ENCODE measurements at places on chromosomes 6 and 20.

DNA sequence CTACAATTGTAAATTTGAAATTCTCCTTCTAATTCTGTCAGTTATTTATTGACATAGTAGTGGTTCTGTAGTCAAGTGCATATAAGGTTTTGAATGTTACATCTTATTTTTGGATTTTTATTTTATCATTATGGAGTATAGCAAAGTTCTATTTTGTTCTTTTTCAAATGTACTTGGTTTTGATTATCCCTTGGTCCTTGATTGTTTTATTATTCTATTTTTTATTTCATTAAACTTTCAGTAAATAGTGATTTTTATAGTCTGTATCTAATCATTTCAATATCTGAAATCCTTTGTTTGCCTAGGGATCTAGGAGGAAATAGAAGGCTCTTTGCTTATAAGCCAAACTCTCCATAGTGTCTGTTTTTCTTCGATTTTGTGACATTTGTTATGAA lies 87.8 kb downstream of the HFE start:
- DNase-seq: no peak

GRCh38 chr6:13461307-13461706 lies 26.1 kb downstream of the GFOD1 start:
- DNase-seq: no peak

GRCh38 chr6:13500264-13500663 lies 12.9 kb upstream of the GFOD1 start:
- DNase-seq: no peak

DNA sequence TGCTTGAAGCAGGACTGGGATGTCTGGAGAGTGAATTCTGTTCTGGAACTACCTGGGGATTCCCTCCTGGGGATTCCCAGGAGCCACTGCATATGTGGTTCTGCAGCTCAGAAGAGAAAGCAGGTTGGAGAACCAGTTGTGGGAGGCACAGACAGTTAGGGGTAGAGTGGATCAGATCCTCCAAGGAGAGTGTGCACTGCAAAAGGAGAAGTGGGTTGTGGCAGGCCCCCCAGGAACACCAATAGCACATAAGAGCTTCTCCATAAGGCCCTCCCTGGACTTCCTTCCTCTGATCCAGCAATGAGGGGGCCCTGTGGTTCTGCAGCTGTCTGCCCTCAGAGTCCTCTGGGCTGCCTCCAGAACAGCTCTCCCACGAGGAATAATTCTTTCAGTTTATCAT lies 369.2 kb upstream of the CNR1 start:
- DNase-seq: no peak

DNA sequence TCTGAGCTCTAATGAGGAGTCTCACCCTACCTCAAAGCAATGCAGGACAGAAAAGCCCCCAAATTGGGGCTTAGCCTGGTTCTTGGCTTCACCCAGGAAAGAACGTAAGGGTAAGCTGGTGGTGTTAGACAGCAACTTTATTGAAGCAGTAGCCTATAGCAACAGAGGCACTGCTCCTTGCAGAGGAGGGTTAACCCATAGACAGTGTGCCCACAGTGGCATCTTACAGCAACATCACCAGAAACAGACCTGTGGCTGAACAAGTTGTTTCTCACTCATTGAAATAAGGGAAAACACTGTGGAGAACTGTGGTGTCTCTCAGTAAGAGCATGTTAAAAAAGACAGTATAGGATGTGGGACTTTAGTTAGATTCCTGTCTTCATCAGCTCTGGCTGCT lies 80.4 kb upstream of the SPTLC3 start:
- DNase-seq: no peak

DNA sequence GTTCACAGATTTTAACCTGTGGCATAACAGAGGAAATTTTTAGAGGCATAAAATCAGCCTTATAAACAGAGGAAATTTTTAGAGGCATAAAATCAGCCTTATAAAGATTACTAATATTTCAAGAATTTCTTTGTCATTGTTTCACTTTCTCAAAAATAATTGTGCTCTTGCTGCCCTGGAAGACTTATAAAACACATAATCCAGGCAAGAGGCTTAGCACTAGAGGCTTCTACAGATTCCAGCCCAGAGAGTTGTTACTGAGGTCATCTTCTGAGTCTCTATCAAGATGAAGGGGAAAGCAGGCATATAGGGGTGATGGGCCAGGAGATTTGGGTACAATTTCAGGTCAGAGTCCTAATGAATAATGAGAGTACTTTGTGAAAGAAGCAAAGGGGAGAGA lies 85.7 kb downstream of the RFPL4B start:
- DNase-seq: no peak

- no peak for DNase-seq
Measured at GRCh38 chr20:36532388-36532787, 8.9 kb upstream of the MYL9 start.

DNA sequence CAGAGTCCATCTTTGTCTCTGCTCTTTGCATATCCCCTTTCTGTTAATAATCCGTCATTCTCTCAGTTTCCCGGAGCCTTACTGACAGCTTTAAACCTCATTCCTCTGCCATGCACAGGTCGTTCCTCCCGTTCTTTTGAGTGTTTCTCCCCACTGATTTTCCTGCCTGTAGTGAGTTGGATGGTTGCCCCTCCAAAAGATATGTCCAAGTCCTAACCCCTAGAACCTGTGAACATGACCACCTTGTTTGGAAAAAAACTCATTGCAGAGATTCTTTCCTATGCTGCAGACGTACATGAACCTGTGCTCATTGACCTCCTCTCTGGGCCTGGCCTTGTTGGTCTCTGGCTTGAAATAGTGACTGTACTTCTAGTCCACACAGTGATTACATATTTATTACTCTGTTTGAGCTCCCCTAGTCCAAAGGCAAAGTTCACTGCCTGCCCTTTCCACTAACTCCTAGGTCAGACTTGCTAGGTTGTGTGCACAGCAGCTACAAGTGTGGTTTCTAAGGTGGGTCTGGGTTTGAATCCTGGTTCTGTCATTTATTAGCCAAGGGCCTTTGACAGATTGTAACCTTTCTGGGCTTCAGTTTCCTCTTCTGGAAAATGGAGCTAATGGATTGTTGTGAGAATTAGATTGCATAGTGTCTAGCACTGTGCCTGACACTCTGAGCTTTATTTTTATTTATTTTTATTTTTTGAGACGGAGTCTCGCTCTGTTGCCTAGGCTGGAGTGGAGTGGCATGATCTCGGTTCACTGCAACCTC lies 29.3 kb downstream of the PPARD start:
- DNase-seq: no peak

DNA sequence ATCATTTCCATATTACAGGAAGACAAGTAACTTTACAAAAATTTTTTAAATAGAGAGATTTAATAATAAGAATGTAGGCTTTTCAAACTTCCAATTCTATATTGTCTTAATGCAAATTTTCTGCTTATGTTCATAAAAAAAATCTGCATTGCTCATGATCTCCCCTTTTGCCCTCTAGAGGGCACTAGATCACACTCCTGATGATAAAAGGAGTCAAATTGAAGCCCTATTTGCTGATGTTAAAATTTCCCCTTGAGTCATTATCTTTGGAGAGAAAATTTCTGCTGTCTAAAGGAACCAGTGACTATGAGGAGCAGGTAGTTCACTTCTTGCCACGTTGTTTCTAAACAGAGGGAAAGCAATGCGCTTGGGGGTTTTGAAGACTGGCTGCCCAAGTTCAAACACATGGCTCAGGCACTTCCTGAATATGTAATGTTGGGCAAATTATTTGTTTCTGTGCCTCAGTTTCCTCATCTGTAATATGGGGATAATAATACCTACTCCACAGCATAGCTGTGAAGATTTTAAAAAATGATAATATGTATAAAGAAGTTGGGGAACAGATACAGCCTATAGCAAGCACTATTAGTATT lies 874.2 kb downstream of the TFAP2A start:
- DNase-seq: no peak

GRCh38 chr6:26269531-26270485 lies 95.2 kb upstream of the BTN3A2 start:
- no peak for DNase-seq

DNA sequence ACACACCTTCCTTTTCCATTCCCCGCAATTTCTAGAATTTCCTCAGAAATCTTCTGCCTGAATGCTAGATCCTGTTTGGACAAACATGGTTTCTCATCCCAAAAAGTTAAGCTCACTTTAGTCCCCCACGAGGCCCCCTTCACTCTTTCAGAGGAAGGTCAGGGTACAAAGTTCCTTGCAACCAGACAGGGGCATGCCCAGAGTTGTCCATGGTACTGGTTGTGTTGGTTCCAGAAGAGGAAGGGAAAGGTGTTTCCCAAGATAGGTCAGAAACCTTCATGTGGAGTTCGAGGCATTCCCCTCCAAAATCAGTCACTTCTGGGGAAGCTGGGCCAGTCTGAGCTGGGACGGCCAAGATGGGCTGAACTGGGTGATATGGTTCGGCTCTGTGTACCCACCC lies 167.6 kb upstream of the MAFB start:
- DNase-seq: no peak

GRCh38 chr20:4681991-4682401 lies 39.7 kb upstream of the PRND start:
- no peak for DNase-seq

- no peak for DNase-seq
Measured at GRCh38 chr6:94478133-94479005, 1059.0 kb upstream of the EPHA7 start.

GRCh38 chr20:5886788-5887187 lies 63.5 kb downstream of the TRMT6 start:
- no peak for DNase-seq
